ENCODE measurements at places on chromosomes 11 and 22.

- DNase-seq, result no peak
Measured at GRCh38 chr11:121898903-121899302, 217.1 kb downstream of the BLID start.

DNA sequence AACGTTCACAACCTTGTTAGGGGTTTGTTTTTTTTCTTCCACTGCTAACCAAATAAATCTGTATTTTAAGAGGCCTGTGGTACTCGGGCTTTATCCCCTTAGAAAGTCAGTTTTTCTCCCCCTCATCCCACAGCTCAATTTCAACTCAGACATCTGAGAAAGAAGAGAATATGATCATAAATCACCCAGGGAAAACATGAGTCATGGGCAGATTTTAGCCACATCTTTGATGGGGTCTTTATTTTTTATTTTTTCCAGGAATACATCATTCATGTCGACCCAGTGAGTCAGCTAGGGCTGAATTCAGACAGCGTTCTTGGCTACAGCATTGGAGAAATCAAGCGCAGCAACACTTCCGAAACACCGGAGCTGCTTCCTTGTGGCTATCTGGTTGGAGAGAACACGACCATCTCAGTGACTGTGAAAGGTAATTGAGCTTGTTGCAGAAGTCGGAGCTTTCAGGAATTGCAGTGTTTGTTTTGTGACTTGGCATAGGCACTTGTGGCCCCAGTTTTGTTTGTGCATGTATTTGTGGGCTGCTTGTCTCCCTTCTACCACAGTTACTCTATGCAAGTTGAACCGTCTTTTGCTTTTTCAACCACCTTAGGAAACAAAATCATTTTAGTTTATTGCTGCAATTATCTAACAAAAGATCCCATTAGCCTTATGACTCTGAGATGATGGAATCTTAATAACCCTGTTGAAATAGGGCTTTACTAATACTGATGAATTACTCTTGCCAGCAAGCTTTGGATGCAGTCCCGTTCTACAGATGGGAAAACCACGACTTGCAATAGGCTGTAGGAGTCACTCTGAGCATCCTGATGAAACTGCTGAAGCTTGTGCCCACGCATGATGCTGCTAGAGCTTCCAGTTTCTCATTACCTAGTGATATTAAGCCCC is 62.7 kb downstream of the DBX1 start:
- DNase-seq, result no peak

DNA sequence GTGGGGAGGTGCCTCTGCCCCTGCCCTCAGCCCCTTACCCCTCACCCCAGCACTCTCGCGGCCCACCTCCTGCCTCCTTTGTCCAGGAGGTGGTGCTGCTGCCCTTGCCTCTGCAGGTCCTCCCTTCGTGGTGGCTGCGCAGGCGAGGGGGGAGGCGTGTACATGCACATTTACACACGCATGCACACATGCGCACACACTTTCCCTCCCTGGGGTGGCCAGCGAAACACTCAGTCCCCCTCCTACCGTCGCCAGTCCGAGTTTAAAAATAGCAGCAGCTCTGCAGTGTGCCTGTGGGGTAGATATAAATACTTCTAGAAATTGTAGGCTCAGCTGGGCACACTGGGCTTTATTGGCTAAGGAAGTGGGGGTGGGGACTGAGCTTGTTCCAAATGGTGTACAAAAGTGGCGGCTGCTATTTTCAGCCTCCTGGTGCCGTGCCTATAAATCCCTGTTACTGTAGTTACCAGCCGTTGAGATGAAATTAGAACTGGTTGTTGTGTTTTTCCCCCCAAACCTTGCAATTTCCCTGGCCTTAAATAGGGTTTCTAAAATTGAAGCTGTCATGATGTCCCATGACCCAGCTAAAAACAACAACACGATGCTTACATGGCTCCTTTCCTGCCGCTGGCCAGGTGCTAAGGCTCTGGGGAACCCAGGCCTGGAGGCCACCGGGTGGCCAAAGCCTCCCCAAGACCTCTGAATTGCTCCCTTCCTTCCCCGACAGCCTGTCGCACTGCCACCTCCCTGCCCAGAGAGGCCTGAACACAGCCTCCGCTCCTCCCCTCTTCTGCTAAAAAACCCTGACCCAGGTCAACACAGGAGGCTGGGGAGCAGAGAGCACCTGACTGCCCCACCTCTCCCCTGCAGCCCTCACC is 12.4 kb downstream of the PICK1 start:
- no peak for DNase-seq

DNA sequence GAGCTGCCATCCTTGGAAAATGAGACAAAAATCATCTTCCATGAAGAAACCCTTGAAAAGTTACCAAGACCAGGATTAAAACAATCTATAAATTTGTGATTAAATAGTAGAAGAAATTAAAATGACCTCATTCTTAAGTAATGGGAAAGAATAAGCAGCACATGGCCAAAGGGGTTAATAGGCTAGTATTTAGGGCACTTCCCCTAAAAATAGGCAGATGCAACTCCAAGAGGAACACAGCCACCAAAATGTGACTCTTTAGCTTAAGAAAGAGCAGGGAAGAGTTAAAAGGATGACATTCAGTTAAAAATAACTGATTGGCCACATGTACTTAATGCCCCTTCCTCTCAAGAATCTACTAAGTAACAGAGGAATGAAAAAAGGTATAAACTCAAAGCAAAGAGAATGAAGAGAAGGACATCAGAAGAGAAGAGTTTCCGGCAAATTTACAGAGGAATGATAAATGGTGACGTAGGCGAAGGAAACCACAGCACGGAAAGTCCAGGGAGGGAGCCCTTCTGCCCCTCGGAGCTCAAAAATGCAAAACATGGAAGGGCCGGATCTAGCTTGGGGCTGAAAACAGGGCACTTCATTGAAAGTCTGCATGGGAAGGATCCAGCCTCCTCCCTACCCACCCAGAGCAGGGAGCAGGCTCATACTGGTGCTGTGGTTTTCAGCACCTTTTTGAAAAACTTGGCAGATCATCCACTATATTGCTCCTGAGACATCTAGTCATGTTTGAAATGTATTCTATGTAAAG is 17.8 kb downstream of the SCUBE2 start:
- DNase-seq, result no peak

GRCh38 chr22:24983151-24983550 is 30.6 kb downstream of the KIAA1671 start:
- no peak for DNase-seq

GRCh38 chr11:89540826-89541225 is 49.7 kb upstream of the NOX4 start:
- no peak for DNase-seq

DNA sequence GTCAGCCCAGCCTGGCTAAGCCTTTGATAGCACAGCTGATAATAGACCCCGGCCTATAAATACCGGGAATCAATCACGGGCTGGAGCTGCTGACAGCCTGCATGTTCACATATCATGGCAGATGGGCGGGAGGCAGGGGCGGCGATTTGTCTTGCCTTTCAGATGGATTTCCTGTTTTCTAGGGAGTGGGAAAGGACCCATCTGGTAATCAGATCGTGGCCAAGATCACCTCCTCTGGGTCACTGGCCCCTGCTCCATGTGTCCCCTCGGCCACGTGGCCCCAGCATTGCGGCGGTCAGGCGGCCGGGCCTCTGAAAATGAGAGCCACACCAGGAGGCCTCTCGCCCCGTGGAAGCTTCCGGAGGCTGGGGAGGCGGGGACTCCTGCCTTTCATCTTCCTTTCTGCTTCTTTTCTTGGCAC is 36.6 kb downstream of the SMIM38 start:
- DNase-seq, result no peak

DNA sequence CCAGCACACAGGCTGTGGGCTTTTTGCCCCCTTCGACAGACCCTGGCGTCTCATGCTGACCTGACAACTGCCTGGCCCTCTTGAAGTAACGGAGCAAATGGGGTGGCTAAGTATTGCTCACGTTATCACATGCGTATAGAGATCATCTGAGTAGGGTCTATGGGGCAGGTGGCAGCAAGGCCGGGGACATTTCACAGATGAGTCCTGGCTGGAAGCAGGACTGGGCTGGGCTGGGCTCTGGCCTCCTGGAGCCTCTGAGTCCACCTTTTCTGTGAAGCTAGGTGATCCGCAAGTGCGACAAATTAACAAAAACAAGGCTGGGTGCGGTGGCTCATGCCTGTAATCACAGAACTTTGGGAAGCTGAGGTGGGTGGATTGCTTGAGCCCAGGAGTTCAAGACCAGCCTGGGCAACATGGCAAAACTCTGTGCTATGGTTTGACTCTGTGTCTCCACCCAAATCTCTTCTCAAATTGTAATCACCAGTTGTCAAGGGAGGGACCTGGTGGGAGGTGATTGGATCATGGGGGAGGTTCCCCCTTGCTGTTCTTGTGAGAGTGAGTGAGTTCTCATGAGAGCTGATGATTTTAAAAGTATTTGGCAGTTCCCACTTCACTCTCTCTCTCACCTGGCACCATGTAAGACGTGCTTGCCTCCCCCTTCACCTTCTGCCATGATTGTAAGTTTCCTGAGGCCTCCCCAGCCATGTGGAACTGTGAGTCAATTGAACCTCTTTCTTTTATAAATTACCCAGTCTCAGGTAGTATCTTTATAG is 122.0 kb downstream of the MPPED1 start:
- DNase-seq, result peak; percentile 20

- DNase-seq, result peak; percentile 41
Measured at GRCh38 chr11:125935618-125936199, 10.1 kb upstream of the VSIG10L2 start.

- no peak for DNase-seq
Measured at GRCh38 chr22:27173530-27173929, 516.1 kb downstream of the MIAT start.

DNA sequence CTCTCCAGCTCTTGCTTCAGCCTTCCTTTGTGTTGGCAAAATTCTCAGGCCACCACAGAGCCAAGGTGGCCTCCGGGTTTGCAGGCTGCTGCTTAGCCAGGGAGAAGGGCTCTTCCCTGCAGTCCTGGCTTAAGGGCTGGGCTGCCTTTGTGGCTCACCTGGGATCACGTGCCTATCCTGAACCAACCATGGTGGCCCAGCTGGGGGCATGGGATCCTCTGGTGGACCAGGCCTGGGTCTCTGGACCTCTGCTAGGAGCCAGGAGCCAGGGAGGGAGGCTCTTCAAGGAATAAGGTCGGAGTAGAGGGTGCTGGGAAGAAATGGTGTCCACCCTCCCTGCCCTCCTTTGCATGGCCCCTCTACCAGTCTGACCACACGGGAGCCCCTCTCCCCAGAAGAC is 43.9 kb downstream of the CACNA1I start:
- DNase-seq, result no peak

- no peak for DNase-seq
Measured at GRCh38 chr11:10607462-10608132, 39.1 kb upstream of the LYVE1 start.

DNA sequence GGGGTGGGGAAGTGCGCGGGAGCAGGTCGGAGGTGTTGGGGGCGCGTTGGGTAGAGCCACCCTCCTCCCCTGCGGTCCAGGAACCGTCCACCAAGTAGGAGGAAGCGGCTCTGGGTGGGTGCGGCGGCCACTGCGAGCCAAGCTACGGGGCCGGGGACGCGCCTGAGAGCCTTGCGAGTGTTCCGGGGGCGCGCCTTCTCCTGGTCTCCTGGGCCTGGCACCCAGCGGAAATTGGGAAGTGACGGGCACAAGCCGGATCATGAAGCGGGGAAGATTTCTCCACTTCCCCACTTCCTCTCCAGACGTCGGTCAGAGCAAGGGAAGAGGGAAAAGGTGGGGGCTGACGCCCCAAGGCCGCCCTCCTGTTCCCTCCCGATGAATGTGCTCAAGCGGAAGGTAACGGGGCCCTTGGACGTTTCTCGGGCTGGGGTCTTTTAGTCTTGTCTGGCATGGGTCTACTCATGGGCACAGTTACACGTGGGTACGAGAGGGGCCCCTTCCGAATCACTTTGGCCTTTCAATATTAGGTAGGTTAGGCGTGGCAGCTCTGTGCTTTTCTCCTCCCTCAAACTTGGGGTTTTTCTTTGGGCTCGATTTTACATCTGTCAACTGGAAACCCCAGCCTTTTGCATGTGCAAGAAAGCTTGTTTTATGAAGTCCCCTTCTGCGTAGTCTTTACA is 865 bp downstream of the RBM14 start:
- peak; percentile 92 for DNase-seq

GRCh38 chr11:28461846-28462245 is 353.7 kb downstream of the METTL15 start:
- no peak for DNase-seq

DNA sequence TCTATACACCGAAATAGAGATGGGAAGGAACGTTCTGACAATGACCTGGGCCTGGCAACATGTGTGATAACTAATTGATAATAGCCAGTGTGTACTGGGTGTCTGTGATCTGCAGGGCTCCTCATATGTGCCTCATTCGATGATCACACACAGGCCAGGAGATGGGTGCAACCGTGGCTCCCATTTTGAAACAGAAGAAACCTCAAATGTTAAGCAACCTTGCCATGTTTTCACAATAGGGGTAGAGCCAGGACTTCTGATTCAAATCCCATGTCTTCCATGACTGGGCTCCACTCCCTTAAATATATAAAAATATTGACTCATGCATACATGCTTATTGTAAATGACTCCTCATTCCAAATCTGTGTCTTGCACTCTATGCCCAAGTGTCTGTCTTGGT is 11.1 kb downstream of the APOL3 start:
- DNase-seq, result no peak

DNA sequence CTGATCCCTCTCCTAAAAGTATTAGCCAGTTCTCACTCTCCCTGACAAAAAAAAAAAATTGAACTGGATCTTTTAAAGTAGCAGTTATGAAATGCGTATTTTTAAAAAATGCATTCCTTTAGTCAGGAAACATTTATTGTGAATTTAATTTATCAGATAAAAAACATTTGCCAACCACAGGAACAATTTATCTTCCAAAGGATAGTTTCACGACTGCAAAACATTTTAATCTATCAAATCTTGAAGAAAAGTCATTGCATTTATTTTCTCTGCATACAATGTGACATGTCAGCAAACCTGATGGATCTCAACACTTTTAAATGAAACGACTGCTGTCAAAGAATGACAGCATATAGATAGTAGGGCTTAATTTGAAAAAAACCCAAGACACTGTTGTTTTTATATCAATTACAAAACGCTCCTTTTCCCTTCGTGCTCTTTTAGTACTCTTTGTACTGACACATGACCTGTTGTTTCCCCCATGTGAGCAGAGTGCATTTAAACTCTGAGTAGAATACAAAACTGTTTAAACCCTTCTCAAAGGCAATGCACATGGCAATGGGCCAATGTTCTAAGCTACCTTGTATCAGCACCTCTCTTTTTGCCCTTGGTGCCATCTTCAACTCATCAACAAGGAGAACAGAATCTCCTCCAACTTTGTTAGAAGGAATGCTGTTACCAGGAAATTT is 107.0 kb downstream of the ATG16L2 start:
- no peak for DNase-seq

Measured in upper lobe of right lung (tissue), 1 donor.